ENCODE measurements at places on chromosomes 13 and 19.

- DNase-seq = no peak
These were observed 21.7 kb downstream of the LILRB4 start for GRCh38 chr19:54684527-54684926.

- no peak for DNase-seq
These were observed 180.0 kb downstream of the USP12 start for GRCh38 chr13:26991508-26992181.

GRCh38 chr13:105336706-105337576, 1198.5 kb downstream of the EFNB2 start:
- no peak for DNase-seq

- DNase-seq = no peak
These were observed 4.2 kb upstream of the AP1M1 start for GRCh38 chr19:16193466-16193865.

DNA sequence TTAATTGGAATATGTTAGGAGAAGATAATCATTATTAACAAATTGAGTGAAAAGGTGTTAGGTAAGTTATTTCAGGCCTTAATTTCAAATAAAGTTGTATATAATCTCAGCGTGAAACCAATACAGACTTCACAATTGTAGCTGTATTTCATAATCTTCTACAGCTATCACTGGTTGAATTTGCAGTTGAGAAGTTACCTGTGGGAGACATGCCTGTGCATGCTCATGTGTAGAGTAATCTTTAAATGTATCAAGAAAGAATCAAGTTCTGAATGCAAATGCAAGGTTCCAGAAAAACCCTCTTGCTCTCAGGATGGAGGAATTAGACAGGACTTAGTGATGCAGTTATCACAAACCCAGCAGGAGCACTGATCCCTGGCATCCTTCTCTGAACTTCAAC, 938.4 kb upstream of the SLC10A2 start:
- DNase-seq = no peak

- DNase-seq = no peak
These were observed 34.9 kb downstream of the HTR2A start for GRCh38 chr13:46861959-46862358.

DNA sequence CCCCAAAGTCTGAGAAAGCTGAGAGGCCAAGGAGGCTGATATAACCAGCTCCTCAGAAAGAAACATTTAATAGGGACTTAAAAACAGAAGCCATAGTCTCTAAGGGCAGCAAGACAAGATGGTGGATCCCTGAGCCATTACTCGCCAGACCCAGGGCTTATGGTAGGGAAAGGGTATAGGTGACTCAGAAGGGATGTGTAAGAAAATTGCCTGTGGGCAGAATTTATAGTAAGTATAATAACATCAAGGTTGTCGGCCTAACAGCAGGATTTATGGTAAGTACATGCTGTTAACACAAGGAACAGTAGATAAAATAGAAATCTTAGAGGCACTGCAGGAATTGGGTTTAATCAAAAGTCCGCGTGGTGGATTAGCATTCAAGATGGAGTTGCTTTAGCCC, 14.7 kb downstream of the KBTBD6 start:
- DNase-seq = no peak

GRCh38 chr19:5580161-5580571, 12.4 kb upstream of the TINCR start:
- no peak for DNase-seq

Measured in HFF-Myc (cell line).